ENCODE measurements at places on chromosomes 3 and 15.

GRCh38 chr15:94535298-94536048 is 304.1 kb downstream of the MCTP2 start:
- no peak for DNase-seq

DNA sequence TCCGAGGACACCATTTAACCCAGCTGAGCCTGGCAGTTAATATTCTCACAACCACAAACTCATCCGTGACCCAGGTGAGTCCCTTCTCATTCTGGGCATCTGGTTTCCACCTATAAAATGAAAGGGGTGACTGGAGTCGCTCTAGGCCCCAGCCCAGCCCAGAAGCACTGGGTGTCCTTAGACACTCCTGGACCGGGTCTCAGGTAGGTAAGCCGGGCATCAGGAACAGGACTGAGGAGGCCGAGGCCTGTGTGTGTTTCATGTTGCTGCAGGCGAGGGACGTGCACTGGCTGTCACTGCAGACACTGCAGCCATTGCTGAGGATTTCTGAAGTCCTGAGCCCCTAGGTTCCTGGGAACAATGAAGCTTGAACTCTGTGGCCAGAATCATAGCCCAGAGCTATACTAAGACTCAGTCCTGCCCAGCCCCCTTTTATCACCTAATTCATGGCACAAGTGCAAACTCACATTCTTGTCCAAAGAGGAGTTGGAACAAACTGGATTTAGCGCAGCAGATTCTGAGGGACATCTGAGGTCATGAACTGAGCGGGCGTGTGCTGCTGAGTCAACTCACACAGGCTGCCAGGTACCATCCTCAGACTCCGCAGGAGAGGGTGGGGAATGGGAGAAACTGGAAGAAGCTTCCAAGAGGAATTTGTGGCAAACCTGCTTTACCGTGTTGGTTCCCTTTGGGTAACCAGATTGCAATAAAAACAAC is 184.9 kb downstream of the FAM43A start:
- no peak for DNase-seq

DNA sequence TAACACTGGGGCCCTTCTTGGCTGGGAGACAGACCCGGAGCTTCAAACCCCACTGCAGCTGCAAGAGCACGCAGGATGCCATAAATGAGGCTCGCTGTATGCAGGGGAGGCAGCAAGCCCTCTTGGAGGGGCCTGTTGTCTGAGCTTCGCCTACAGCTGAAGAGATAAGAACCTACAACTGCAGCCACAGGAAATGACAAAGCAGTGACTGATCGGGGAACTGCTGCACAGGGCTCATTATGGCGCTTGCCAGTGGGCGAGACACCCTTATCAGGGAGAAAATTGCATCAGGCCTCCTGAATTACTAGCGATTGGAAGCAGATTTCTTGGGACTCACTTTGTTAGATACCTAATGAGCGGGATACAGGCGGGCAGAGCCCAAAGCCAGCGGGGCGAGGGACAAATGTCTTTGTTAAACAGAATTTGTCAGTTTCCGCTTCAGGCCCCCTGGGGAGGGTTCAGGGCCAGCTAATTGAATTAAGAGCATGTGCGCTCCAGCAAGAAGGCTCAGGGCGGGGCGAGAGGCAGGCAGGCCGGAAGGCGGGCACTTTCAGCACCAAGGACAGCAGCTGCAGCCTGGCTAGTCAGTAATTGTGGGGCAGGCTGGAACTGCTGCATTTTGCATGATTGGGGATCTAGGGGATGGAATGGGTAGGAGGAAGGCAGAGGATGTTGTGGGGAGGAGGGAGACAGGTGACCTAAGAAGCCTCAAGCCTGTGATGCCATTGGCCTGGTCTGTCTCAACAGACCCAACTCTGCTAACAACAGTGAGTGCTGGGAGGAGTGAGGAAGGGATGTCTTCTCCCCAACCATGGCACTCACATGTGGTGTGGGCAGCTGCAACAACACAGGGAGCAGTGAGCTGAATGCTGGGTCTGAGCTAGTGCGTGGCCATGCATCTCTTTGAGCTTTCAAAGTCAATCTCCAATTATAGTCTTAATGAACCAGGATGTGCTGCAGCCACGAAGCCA is 55.3 kb downstream of the CCDC33 start:
- DNase-seq, result peak; percentile 25

- DNase-seq, result no peak
These were observed 63.6 kb downstream of the SMAD6 start for GRCh38 chr15:66765478-66766281.

DNA sequence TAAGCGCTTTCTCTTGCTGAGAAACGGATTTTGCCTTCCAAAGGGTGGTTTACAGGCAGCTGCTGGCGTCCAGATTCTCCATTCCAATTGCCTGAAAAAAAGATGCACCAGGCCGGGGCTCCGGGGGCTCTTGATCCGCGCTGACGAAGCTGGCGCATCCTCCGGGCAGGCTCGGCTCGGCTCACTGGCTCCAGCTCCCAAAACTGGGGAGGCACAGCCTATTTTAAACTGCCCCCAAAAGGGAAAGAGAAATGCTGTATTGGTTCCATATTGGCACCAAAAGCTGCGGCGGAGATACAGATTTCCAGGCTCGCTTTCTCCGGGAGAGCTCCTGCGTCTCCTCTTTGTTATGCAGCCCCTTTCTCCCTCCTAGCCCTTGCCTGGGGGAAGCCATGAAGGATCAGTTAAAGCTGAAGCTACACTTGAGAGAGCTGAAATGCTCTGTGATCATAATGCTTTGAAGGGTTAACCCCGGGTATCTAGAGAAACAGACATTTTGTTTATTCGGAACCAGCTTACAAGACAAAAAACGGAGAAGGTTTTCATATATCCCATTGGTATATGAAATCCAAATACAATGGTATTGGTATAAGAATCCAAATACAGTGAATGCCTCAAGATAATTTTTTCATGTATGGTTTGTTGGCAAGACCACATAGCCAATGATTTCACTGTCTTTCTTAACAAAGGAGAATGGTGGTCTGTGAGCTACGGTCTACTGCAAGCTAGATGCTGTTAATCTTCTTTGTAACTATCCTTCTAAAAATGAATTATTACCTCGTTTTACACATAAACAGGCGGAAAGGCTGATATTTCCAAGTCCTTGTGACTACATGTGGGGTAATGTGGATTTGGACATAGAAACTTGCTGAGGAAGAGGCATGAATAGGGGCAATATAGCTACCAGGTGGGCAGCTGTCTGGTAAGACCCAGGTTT is 693 bp downstream of the CD200 start:
- no peak for DNase-seq

DNA sequence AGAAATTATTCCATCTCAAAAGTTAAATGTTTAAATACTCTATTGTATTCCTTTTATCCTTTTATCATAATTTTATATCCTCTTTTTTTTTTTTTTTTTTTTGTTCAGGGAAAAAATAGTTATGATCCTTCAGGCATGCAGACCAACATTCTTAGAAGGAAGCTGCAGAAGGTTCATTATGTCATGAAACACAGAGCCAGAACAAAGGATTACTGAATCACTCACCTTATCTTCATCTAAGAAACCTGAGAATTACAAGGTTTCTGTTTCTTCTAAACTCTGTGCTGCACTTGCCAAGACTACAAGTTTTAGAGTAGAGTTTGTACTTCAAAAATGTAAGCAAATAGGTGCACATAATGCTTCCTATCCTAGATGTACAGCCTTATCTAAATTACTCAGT is 3.3 kb downstream of the PLCH1 start:
- no peak for DNase-seq

GRCh38 chr15:101306341-101307047 is 11.4 kb upstream of the SNRPA1 start:
- no peak for DNase-seq

GRCh38 chr3:94118390-94118789 is 55.5 kb downstream of the NSUN3 start:
- DNase-seq, result no peak

GRCh38 chr3:154214306-154214705 is 93.1 kb downstream of the ARHGEF26 start:
- DNase-seq, result no peak

DNA sequence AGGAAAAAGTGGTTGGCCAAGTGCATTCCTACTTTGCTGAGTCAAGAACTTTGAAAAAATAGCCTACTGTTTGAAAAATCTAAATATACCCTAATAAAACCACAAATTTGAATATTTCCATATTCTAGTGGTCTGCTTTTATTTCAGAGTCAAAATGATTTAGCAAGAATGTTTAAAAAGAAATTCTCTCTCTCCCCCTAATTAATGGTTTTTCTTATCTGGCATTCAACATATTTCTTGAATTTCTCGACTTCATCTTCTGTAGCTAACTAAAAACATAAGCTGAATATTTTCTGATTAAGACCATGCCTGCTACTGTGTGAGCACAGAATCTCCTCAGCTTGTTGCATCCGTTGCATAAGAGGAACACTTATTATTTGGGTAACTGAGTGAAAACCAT is 563.5 kb upstream of the TBL1XR1 start:
- no peak for DNase-seq

DNA sequence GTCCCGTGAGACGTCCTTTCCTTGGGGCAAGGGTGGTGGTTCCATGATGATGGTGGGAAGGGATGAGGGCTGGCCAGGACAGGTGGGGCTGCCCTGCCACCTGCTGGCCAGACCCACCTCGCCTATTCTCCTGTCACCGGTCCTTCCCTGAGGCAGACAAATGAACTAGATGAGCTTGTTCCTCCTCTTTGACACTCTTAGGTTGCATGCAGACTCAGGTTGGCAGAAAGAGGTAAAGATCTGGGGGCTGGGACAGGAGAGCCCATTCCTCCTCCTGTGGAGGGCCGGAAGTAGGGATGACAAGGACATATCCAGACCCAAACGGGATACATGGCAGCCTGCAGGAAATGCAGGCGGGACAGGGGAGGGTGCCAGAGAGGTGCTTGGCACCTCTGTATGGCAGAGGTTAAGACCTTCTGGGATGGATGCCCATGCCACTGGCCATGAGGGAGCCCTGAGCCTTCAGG is 38.6 kb downstream of the ACSBG1 start:
- DNase-seq, result no peak

DNA sequence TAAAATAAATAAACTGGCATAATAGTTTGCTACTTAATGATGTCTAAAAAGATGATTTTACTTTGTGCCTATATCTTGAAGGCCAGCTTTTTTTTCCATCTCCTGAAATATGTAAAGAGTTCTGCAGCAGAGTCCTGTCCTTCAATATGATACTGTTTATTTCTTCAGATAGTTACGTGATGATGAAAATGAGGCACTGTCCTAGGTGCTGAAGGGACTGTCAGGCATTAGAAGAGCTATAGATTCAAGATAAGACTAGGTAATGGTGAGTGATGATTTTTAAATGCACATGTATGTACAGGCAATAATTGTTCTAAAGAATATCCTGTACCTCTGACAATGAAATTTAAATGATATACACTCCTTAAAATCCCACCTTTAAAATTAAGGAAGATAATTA is 326.9 kb upstream of the DNAJC19 start:
- no peak for DNase-seq

DNA sequence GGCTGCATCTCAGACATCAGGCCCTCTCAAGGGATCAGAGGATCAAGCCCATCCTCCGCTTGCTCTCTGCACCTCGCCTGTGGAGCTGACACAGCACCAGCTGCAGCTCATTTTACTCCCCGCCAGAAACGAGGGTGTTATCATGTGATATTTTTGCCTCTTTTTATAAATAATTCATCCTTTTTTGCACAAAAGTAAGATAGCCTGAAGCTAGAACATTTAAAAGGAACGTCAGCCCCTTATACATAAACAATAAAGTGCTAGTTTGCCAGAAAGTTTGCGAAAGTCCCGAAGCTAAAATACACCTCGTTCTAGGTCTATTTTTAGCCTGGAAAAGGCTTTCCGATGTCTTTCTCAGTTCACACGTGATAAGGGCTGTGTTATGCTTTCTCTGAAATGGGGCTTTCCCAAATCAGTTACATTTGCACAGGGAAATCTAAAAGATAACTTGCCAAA is 9.6 kb upstream of the FAM174B start:
- no peak for DNase-seq

GRCh38 chr15:68376447-68377060 is 55.4 kb downstream of the ITGA11 start:
- DNase-seq, result no peak

DNA sequence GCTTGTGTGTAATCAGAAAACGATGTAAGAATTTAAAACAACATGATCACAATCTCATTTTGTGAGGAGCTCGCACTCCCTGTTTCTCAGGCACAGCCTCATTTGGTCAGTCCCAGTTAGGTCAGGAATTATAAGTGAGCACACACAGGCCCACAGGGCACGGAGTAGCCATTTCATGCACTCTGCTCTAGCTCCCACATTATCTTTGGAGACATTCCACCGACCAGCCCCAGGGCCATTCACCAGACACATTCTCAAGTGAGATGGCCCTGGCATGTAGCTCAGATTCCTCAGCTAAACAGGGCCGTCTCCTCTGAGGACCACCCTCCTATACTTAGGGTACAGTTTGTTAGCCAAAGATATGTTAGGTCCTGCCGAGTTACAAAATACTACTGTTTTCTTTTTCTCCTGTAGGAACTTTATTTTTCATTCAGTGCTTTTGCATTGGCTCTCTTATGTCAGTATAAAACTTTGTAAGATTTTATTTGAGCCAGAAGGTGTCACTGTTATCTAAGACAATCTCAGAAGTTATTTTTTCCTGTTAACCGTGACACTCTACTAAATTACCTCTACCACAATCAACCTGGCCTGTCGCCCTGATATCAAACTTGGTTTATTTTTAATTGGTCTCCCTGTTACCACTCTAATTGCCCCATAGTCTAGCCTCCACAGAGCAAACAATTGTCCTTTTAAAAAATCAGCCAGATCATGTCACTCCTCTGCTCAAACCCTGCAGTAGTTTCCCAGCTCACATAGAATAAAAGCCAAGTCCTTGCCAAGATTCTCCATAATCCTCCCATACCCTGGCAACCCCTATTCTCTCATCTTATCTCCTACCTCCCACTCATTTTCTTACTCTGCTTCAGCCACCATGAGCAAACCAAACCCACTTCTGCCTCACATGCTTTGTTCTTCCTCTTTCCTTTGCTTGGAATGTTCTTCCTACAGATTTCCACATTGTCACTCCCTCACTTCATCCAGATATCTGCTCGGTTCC is 105.7 kb downstream of the PPP2R3A start:
- DNase-seq, result no peak

DNA sequence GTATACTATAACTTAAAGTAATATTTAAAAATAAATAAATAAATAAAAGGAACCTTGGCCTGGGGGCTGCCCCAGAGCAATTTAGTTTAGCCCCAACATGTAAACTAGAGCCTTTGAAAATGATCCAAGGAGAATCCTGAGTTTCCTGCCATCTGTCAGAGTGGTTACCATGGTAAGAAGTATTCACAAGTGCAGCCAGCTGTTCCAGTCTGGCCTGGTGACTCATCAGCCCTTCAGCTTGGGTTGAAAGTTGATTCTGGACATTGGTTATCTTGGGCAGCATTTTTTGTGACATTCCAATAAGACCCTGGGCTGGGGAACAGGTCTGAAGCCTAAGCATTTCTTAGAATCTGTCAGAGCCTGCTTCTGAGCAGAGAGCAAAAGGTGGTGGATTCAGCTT is 72.7 kb upstream of the LRTM1 start:
- DNase-seq, result no peak

GRCh38 chr15:39920510-39921273 is 626 bp upstream of the GPR176 start:
- peak; percentile 43 for DNase-seq

- DNase-seq, result no peak
These were observed 24.3 kb downstream of the CDAN1 start for GRCh38 chr15:42712584-42712983.

Data from stimulated activated CD8-positive, alpha-beta memory T cell treated with anti-CD3 and anti-CD28 coated beads, Interleukin-4, amount 100 ng/mL, for 1 hour (primary cell).